IMR-90 (cell line): ENCODE measurements at places on chromosomes 12 and 14. TPM values are rescaled to one million over a fixed set of nuclear protein-coding genes. Genes with fewer than 3 reads are reported as not detected.

Gene SOAT2
- under 0.01 and 0.18 TPM in 2 replicates for total RNA-seq

Gene PPP1R36
- 0.28 and 0.54 TPM in 2 replicates for total RNA-seq

Gene CD27
- not detected in 2 replicates for total RNA-seq

Gene FAM181A
- not detected in 2 replicates for total RNA-seq

Gene SMIM41
- not detected in 2 replicates for total RNA-seq

Gene TMPRSS12
- total RNA-seq, result not detected in 2 replicates

Gene KLHL28
- 7.7 and 11.4 TPM in 2 replicates for total RNA-seq

GRCh38 chr14:57735276-57735675 is 130.6 kb downstream of the SLC35F4 start:
- DNase-seq, result no peak

GRCh38 chr14:92988786-92989755 is 66.1 kb downstream of the CHGA start:
- no peak for DNase-seq

DNA sequence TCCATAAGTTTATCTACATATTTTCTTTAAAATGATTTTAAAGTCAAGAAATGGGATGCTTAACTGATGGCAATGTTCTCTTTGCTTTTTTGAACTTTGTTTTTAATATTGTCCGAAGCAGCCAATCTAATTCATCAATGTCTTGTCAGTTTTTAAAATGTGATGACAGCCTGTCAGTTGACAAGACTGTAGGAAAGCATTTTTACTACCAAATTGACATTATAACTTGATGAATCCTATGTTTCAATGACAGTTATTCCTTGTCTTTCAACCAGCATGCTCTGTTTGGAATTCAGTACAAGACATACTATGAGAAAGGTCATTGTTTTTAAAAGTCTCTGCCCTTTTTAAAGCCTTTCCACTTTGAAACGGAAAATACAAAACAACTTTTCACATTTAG is 1073.2 kb downstream of the TMTC2 start:
- no peak for DNase-seq

- DNase-seq, result peak; percentile 5
Measured at GRCh38 chr12:101746661-101747060, 7.4 kb upstream of the SYCP3 start.

GRCh38 chr12:27595231-27595642 is 71.2 kb downstream of the PPFIBP1 start:
- DNase-seq, result peak; percentile 89

DNA sequence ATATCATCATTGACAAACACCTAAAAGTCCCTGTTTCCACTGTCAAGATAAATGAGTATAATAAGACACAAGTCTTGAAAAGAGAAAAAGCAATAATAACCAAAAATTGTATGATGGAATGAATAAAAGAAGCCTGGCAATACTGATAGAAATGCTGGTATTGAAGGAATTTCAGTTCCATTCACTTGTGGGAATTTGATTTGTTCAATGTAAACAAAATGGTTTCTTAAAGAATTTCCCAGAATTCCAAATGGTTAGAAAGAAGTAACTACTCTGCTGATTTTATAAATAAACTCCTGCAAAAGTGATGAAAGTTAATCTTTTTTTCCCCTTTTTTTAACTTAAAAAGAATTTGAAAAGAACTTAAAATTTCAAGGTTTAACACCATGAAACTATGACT is 129.9 kb upstream of the PDZRN4 start:
- peak; percentile 31 for DNase-seq

GRCh38 chr14:62661818-62662217 is 383.4 kb downstream of the KCNH5 start:
- peak; percentile 22 for DNase-seq

DNA sequence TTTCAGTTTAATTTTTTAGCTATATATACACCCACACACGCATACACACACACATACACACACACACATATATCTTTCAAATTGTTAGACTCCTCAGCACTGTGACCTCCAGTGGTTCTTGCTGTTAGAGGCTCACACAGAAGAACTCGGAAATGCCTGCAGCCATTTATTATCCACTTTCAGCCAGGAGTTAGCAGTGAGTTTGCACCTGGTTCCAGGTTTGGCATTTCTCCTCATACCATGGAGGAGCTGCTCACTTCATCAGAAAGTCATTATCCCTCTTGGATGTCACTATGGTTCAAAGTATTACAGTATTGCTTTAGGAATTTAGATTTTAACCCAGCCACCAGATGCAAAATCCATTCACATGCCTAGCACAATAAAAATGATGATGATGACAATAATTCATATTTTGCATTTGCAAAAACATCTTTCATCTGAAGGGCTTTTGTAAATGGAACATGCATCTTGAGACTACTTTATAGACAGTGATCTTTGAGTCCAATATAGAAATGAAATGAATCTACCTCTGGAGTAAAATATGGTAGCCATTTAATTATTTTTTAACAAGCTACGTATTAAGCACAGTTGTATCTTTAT is 42.3 kb downstream of the NPAS3 start:
- no peak for DNase-seq

GRCh38 chr14:36035675-36036074 is 140.8 kb downstream of the PTCSC3 start:
- DNase-seq, result no peak

DNA sequence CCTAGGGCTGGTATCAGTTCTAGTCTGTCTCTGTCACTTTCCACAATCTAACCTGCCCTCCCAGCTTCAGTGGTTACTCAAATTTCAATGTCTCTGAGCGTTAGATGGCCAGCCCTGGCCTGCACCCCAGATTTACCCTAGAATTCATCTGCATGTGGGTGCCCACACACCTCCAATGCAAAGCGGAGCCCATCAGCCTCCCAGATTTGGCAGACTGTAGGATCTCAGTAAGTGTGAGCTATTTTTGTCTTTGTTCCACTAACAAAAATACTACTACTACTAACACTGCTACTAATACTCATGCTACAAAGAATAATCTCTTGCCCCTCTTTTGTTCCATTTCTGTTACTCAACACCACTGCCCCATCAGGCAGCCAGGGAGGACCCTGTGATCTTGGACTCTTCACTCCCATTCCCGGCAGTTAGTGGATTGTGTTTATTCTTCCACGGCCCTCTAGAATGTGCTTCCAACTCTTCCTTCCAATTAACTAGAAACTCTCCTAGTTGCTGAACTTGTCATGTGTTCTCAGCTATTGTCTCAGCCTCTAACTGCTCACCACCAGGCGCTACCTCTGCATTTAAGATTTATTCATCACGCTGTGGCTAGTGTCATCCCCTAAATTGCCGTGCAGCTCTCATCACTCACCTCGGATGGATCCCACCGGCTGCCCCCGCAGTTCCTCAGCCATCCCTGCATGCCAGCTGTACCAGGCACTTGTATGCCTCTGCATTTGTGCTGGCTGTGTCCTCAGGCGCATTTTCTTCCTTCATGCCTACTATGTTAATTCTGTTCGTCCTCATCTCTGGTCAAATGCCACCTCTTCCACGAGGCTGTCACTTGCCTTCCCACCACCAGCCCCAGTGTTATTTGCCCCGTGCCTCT is 150.6 kb upstream of the HIF1A start:
- no peak for DNase-seq

DNA sequence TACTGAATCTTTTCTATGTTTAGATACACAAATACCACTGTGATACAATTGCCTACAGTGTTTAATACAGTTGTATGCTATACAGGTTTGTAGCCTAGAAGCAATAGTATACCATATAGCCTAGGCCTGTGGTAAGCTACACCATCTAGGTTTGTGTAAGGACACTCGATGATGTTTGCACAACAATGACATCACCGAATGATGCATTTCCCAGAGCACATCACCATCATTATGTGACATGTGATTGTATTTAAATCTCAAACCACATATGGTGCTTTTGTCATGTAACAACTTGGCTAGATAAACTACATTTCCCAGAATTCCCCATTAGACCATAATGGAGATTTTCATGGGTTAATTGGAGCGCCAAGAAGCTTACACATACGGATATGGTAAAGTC is 128.4 kb upstream of the CPNE8 start:
- DNase-seq, result no peak

- DNase-seq, result no peak
Measured at GRCh38 chr12:20289520-20289919, 78.8 kb upstream of the PDE3A start.

GRCh38 chr14:99943620-99944019 is 121.6 kb upstream of the EVL start:
- DNase-seq, result no peak

GRCh38 chr14:99217066-99217955 is 54.7 kb downstream of the BCL11B start:
- no peak for DNase-seq

- peak; percentile 8 for DNase-seq
Measured at GRCh38 chr12:98544751-98545150, 29.4 kb downstream of the TMPO start.

DNA sequence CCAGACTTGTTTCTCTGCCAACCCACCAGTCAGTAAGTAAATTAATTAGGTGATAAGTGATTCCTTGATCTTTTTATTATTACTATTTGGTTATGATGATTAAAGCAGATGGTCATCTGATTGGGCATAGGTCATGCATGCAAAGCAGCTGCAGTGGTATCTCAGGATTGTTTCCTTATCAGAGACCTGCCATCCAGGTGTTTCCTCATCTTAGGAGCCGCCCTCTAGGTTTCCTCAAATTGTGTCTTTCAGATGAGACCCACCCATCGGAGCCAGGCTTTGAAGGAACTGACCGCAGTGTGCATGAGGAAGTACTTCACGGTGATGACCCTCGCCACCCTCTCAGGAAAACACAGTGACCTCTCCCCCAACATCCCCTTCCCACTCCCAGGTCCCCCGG is 63.3 kb downstream of the ZFP36L1 start:
- no peak for DNase-seq

- DNase-seq, result no peak
Measured at GRCh38 chr12:11477110-11477509, 81.7 kb upstream of the PRB2 start.

- DNase-seq, result no peak
Measured at GRCh38 chr14:102479777-102480176, 29.8 kb downstream of the ANKRD9 start.

DNA sequence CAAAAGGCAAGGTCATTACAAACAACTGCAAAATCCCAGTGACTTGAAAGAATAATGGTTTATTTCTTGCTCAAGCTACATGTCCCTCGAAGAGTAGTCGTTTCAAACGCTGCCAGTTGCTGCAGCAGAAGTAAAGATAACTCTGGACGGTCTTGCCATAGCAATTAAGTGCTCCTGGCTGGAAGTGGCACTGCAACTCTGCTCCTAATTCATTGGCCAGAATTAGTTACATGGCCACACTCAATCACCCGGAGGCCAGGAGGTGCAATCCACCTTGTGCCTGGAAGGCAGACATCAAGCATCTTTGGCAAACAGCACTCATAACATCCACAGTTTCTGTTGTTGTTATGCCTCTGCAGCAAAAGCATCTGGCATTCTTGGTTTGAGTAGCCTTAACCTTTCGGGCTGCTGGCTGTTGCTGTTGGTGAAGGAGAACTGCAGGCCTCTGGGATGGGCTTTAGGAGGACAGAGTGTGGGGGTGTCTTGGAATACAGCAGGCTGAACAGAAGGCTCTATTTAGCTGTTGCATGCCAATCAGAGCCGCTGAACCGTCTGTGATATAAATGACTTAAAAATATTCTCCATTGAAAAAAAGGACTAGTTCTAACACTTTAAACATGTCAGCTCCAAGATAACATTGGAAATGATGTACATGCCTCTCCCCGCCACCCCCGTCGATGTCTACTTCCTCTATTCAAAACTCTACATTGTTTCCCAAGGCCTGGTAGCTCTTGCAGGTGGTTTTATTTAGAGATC is 123.5 kb upstream of the DYRK2 start:
- DNase-seq, result no peak

GRCh38 chr12:123058481-123058880 is 78.0 kb downstream of the ARL6IP4 start:
- no peak for DNase-seq

DNA sequence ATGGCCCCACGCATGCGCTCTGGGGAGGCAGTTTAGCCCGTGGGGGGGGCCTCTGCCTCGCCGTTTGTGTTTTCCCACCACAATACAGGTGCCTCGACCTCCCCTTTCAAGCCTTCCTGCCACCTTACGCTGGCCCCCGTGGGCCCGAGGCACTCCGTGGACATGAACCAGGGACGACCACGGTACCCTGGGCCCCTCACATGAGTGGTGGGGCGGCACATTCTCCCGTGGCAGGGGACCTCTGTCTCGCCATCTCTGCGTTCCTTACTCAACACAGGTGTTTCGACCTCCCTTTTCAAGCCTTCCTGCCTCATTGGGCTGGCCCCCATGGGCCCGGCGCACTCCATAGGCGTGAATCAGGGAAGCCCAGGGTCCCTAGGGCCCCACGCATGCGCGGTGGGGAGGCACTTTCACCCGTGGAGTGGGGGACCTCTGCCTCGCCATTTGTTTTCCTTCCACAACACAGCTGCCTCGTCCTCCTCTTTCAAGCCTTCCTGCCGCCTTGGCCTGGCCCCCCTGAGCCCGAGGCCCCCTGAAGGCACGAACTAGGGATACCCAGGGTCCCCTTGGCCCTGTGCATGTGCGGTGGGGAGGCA is 339.5 kb downstream of the ALG10 start:
- DNase-seq, result no peak

- peak; percentile 32 for DNase-seq
Measured at GRCh38 chr12:123614531-123614930, 12.6 kb downstream of the DDX55 start.

DNA sequence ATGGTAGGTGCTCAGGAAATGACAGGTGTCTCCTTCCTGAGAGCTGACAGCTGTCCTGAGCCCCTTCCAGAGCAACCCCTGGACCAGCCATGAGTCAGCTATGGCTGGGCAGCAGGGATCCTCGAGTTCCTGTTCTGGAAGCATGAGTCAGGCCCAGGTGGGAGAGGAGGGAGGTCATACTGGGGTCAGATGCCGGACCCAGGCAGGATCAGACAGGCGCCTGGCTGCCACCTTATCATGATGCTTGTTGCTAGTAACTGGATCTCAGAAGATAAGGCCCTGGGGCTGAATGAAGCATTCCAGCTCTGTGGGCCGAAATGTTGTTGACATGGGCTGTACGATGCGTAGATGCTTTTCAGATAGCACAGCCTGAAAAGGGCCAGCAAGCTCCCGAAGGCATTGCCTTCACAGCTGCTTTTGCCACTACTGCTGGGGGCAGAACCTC is 17.4 kb upstream of the KRT7 start:
- DNase-seq, result peak; percentile 79

DNA sequence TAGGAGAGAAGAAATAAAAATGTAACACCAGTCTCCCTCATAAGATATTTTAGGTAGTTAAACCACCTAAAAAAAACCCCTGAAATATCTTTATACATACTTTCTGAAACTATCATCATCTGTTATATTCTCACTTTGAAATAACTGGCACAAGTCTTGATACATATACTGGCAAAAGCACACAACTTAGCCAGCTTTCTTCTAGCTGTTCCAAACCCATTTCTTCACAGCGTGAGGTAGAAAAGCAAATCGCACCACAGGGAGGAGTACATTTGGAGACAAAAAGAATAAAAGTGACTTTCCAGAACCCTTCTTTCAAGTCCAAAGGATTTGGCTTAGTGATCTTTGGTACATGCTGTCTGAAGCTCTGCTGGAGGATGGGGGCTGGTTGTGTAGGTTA is 78.5 kb downstream of the RERG start:
- DNase-seq, result no peak
